ENCODE measurements at places on chromosomes 11 and 22.

GRCh38 chr11:1883346-1884302 is 8.1 kb downstream of the PRR33 start:
- no peak for DNase-seq

DNA sequence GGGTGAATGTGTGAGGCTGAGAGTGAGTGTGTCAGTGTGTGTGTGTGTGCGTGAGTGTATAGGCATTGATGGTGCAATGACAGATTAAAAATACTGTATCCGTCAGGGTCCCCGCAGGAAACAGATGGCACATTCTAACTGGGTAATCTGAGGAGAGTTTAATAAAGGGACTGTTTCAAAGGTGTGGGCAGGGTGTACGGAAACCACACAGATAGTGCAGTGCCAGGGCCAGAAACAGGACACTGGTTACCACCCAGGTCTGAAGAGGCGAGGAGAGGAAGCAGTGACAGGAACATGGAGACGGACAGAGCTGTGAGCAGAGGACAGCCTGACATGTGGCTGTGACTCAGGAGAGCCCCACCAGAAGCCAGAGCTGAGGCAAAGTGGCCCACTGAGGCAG is 16.5 kb downstream of the P2RX3 start:
- DNase-seq, result no peak

GRCh38 chr11:64267207-64267945 is 16.0 kb downstream of the PLCB3 start:
- no peak for DNase-seq

DNA sequence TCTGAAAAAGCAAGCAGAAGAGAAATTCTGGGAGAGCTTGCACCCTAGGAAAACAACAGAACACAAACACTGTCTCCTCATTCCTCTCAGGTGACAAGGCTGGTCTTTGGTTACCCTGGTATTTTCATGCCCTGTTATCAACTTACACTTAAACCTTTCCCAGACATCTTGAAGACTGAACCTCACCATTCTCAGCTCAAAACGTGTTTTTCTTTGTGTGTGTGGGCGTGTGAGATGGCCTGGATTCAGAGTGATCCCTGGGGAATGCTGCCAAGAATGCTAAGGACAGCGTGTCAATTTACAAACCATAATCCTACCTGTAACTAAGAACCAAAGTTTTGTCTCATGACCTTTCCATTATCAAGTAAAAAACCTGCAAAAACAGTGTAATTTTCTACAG is 33.3 kb downstream of the ELF5 start:
- no peak for DNase-seq

DNA sequence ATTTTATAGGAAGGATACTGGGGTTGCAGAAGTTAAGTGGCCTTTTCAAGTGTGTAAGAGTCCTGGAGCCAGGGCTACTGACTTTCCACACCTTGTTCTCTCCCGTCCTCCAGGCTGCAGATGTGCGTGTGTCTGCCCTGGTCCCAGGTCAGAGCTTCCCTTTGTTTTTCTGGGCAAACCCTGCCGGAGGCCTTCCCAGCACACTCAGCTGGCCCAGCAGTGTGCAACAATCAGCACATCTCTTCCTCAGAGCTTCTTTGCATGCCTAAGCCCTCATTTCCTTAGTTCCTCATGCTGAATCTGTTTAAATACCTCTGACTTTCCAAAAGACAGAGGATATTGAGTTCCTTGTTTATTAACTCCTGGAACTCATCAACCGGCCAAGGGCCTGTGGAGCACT is 80.6 kb downstream of the KCNJ1 start:
- DNase-seq, result no peak

DNA sequence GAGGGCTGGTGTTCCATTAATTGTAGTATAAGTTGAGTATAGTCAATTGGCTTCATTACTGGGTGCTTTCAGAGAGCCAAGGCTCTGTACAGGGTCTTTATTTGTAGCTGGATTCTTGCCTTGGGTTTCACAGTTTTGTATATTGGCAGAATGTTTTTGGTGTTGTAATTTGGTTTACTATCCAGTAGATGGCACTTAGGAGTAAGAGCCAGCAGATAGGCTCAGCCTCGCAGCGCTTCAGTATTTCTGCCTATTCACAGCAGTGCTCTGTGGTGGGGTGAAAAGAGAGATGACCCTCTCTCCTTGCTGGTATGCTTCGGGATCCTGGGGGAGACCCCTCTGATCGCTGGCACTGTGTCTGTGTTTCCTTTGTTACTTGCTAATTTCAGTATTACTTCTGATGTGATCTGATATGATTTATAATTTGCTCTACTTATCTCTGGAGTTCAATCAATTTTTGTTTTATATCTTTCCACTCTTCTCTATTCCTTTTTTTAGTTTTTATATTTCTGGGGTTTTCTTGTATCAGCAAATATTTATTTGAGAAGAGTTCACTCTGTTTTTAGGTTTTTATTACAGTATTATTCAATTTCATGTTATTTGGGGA is 52.2 kb downstream of the ANO5 start:
- peak; percentile 6 for DNase-seq

DNA sequence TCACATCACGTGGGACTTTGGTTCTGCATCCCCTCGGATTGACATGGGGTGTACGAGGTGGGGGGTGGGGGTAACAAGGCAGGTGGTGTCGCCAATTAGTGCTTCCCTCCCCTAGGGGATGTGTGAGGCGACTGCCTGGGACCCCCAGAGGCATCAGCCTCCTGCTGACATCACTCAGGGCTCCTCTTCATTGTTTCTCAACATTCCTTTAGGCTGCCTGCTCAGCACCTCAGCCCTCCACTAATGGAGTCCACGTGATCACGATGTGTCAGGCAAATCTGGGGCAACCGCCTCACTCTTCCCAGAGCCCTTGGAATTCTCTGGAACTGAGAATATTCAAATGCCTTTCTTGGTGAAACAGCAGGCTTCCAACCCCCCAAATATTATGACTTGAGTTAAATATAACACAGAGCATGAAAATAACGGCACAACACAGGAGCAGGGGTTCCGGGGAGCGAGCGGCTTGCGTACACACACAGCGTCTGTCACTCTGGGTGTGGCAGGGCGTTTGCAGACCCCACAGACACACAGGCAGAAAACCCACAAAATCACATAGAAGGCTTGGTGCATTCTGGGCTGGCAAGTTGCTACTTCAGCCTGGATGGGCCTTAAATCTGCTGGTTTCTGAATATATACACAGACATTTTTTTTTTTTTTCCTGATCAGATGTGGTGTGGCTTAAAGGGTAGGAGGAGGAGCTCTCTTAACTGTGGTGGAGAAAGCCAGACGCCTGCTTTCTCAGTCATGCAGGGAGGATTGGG is 170.1 kb upstream of the CADM1 start:
- no peak for DNase-seq

DNA sequence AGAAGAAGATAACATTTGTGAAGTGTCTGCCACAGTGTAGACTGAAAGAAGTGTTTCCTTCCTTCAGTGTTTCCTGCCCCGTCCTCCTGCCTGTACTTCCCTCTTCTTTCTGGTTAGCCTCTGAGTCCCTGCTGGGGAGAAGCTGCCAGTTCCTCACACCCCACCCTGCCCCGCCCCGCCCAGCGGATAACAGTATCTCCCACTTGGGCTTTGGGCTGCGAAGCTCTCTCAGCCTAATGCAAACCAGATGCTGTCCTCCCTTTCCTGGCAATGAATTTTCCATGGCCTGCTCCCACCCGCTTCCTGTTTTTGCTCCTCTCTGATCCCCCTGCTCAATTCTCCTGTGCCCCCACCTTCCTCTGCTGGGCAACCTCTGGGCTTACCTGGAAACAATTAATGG is 5.2 kb upstream of the RAB3IL1 start:
- DNase-seq, result no peak

DNA sequence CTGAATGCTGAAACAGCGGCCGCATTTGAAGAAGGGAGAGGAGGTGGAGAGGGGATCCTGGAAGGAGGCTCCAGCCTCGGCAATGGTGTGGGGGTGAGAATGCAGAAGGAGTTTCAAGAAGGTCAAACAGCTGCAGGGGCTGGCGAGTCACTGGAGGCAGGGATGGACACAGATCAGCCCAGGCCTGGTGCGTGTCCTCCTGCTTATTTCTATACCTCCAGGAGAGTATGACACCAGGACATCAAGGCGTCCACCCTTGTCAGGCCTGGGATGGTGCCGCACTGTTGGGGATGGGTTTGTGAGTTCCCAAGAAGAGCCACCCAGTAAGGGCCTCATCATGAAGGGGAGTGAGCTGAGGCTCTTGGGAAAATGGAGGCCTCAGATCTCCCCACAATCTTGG is 23.1 kb downstream of the IGLL1 start:
- DNase-seq, result no peak

DNA sequence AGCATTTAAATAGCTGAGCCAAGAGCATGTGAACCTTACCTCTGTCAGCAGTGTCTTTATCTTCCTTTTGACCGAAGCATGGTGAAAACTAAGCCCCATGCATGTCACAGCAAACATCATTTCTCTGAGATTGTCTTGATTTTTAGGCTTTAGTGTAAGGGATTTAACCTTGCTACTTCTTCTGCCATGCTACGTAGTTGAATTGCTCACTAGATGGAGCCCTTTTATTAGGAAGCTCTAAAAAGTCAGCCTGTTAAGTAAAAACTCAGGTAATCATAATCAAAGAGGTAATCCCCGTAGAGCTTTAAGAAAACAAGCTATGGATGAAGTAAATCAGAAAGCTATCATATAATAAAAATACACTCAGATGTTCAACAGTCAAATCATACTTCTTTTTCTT is 149.5 kb downstream of the PGR start:
- no peak for DNase-seq

GRCh38 chr11:40787224-40787623 is 672.2 kb downstream of the LRRC4C start:
- DNase-seq, result no peak
